Kidney epithelial cell (primary cell): ENCODE measurements at places on chromosomes 16 and 17. TPM values are rescaled to one million over a fixed set of nuclear protein-coding genes. Genes with fewer than 3 reads are reported as not detected.

GRCh38 chr16:88785106-88785924 is at the start of gene PIEZO1:
TSS of gene PIEZO1 (minus strand) at chr16:88785220. CDS start at chr16:88784964, 256 bp downstream.
- DNase-seq: no peak

DNA sequence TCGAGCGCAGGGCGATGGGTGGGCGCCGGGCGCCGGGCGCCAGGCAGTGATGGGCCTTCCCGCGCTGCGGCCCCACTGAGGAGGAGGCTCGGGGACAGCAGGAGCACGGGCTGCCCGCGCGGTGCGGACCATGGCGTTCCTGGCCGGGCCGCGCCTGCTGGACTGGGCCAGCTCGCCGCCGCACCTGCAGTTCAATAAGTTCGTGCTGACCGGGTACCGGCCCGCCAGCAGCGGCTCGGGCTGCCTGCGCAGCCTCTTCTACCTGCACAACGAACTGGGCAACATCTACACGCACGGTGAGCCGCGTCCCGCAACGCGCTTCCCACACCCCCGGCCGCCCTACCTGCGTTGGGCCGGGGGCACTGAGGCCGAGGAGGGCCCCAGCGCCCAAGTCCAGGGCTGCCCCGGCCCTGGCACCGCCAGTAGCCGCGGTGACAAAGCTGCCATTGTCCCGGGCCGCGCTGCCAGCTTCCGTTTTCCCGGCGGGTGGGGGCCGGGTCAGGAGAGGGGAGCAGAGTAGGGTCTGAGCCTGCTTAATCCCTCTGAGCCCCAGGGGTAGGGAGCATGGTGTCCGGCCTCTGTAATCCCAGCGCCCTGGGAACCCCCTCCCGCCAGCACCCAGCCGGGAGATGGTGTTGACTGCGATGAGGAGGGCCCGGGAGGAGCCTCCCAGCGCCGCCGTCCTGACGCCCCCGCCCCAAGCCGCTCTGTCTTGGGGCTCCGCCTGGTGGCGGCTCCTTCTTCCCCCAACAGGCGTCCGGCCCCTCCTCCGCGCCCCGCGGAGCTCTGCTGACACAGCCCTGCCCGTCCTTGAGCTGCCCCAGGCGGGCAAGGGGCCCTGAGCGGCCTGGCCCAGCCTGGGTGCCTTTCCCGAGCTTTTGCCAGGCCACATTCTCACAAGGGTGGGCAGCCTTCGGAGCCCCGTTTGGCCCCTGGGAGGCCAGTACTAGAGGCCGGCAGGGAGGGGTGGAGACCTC is 685 bp downstream of the PAQR4 start:
- DNase-seq: no peak

DNA sequence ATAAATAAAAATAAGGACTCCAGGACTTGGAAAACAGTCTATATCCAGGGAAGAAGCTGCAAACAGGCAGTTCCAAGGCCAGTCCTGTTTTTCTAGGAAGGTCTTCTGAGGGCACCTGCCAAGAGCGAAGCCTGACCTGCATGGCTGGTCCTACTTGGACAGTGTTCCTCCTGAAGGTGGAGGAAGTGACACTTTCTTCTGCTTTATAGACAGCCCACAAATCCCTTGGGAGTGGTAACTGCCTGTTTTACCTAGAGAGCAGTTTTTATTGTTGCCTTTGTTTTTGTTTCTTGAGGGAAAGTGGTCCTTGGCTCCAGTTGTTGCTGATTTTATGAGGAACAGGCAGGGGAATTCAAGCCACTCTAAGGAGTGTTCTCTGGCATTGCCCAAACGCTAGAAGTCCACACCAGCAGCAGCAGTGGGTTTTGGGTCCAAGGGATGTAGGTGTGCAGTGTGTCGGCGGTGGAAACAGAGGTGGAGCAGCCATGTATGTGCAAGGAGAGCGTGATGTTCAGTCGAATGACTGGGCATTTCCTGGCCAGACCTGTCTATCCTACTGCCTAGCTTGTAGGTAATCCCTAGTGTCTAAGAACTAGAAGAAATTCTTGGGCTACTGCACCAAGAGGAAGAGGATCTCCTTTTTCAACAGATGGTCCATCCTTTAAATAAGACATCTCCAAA is 35.3 kb downstream of the LDHD start:
- no peak for DNase-seq

DNA sequence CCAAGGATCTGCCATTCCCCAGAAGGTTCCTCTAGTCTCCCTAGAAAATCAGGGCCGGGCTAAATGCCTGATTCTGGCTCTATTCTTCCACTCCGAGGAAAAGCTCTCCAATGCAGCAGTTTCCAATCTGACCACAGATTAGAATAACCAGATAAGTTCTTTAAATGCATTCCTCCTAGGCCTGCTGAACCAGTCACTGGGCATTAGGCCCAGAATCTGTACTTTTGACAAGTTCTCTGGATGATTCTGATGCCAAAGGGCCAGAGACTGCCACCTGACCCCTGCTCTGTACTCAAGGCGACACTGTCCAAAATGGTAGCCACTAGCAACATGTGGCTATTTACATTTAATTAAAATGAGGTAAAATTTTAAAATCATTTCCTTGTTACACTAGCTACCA is 22.3 kb downstream of the MAP3K14 start:
- DNase-seq: no peak

- DNase-seq: no peak
Measured at GRCh38 chr16:73199214-73199613, 151.3 kb upstream of the ZFHX3 start.

DNA sequence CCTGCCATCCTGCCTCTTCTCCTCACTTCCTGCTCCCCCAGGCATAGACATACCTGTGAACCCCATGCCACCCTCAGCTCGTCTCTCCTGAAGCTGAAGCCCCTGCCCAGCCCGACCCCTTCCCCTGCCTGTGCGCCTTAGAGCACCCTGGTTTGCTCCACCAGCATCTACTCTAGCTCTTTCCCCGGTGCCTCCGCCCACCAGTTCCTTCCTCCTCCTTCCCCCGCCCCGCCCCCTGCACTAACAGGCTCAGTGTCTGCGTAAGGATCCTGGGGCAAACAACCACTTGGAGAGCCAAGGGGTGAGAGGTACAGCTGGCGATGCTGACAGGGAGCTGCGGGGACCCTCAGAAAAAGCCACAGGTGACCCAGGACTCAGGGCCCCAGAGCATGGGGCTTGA is 1.9 kb downstream of the GPR142 start:
- no peak for DNase-seq

- DNase-seq: no peak
Measured at GRCh38 chr16:78353640-78354275, 254.3 kb downstream of the WWOX start.

- DNase-seq: no peak
Measured at GRCh38 chr17:38578229-38579082, 27.3 kb downstream of the SRCIN1 start.

DNA sequence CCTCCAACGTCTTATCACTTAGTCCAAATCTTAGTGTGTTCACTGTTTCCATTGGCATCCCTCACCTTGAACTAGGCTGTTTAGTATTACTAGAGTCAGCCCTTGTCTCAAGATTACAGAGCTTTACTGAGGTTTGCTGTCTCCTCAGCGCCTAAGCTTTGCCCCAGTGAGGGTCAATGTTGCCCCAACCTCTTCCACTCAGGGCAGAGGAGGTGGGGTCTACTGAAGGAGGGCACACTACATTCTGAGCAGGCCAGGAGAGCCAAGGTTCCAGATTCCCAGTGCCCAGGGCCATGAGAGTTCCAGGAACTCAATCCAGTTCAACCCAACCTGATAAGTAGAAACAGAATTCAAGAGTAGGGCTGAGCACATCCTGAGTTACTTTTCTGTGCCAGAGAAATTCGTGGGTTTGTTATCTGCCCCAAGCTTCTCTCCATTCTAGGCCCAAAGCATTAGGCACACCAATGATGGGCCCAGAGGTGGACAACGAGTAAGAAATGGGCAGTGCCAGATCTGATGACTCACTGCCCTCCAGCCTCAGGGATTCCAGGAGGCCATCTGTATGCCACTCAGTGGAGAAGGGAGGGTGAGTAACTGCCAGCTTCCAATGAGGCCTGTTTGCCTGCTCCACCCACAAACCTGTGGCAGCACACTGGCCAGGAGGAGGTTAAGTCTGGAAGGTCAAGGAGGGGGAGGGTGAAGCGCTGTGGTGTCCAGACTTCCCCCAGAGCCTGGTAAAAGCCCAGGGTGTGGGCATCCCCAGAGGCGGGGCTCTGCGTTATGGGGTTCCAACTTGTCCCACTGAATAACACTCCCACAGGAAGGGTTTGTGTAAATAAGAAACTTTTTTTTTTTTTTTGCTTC is 8.2 kb downstream of the TUBG2 start:
- DNase-seq: peak; percentile 79

DNA sequence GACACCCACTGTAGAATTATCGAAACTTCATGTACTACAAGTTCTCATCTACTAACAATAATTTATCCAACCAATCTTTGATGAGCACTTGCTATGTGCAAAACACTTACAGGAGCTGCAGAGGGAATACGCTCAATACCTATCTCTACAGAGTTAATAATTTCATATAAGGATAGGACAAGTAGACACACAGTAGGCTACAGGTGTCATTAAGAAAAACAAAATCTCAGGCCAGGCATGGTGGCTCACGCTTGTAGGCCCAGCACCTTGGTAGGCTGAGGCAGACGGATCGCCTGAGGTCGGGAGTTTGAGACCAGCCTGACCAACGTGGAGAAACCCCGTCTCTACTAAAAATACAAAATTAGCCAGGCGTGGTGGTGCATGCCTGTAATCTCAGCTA is 91.3 kb upstream of the PLEKHM1 start:
- no peak for DNase-seq

GRCh38 chr17:44911133-44912001 is 3.9 kb downstream of the GFAP start:
- DNase-seq: no peak

GRCh38 chr17:20035501-20035900 is 26.3 kb downstream of the SPECC1 start:
- DNase-seq: no peak

- DNase-seq: no peak
Measured at GRCh38 chr16:85759631-85760419, 8.9 kb upstream of the C16orf74 start.

DNA sequence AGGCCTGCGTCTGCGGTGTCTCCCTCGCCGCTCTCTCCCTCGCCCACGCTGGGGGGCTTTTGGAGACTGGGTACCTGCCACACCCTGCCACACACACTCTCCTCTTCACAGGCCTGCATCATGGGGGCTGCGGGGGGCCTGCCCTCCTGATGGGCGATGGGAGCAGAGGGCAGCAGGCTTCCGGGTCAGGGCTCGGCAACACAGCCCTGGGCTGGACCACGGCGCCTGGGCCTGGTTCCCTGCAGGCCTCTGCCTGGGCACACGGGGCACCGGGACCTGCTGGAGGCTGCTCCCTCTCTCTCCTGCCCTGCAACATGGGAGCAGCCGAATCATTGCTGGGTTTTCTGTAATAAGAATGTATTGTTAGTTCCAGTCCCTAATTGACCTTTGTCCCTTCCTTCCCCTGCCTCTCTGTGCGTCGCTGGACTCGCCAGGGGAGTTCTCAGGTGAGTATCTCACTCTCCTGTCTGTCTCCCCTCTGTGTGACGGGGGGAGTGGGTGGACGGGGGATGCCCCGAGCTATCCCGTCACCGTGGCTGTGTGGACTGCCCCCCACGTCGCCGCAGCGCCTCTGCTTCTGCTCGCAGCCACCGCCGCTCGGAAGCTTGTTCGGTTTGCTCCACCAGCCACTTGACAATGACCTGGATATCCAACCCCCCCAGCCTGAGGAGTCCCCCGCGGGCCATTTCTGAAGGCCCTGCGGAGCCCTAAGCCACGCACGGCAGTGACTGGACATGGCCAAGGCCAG is 13.5 kb downstream of the NME3 start:
- no peak for DNase-seq

DNA sequence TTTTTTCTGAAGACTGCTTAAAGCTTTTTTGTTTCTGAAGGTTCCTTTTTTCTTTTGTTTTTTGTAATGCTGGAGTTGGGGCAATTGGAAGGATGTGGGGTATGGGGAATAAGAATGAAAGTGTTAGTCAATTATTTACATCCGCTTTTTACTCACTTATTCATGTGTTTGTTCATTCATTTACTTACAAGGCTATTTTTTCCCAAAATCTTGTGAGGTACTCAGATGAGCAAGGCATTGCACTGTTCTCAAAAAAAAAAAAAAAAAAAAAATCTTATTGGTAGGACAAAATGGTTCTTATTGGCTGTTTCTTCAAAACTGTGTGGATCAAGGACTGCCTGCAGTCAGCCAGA is 55.7 kb downstream of the PLD6 start:
- DNase-seq: no peak

Gene NAA60
- 27.1 and 30.7 TPM in 2 replicates for total RNA-seq

Gene TBC1D3E
- total RNA-seq: not detected in 2 replicates

Gene GNAO1
- total RNA-seq: 2.7 and 5.7 TPM in 2 replicates

Gene TOM1L1
- total RNA-seq: 70.7 and 76.0 TPM in 2 replicates

Gene IL4R
- total RNA-seq: 52.1 and 58.8 TPM in 2 replicates

Gene C16orf86
- 2.0 and 4.5 TPM in 2 replicates for total RNA-seq
